Upper lobe of left lung (tissue), 6 donors: ENCODE measurements at places on chromosomes 7 and 10. TPM values are rescaled to one million over a fixed set of nuclear protein-coding genes. Genes with fewer than 3 reads are reported as not detected.

The DPYSL4 gene
- total RNA-seq = 0.79 TPM

The HOXA10 gene
- total RNA-seq = 0.24 TPM

The GRID2IP gene
- total RNA-seq = 0.30 TPM

The OR6B1 gene
- not detected for total RNA-seq

The TCTN3 gene
- 26.0 TPM for total RNA-seq

The LEP gene
- not detected for total RNA-seq

The ACSM6 gene
- total RNA-seq = not detected

The NEUROG3 gene
- not detected for total RNA-seq

The SLC26A5 gene
- 0.88 TPM for total RNA-seq

The ASIC3 gene
- 2.1 TPM for total RNA-seq

The SLC39A12 gene
- total RNA-seq = 1.9 TPM

The COX15 gene
- total RNA-seq = 16.0 TPM

The HOXA6 gene
- 4.0 TPM for total RNA-seq

The TMEM26 gene
- 0.69 TPM for total RNA-seq

The SLC16A12 gene
- total RNA-seq = 4.2 TPM

The TBRG4 gene
- total RNA-seq = 92.2 TPM

The APBB1IP gene
- 45.1 TPM for total RNA-seq

- no peak overlapping the region for H3K27ac ChIP-seq
- no peaks in the 10 kb centered on the region for H3K27me3 ChIP-seq
- no peak for DNase-seq
- H3K36me3 ChIP-seq = no peaks in the 10 kb centered on the region
- no peak overlapping the region for H3K4me3 ChIP-seq
Observed at GRCh38 chr7:17436126-17436525, 137.7 kb downstream of the AHR start.

DNA sequence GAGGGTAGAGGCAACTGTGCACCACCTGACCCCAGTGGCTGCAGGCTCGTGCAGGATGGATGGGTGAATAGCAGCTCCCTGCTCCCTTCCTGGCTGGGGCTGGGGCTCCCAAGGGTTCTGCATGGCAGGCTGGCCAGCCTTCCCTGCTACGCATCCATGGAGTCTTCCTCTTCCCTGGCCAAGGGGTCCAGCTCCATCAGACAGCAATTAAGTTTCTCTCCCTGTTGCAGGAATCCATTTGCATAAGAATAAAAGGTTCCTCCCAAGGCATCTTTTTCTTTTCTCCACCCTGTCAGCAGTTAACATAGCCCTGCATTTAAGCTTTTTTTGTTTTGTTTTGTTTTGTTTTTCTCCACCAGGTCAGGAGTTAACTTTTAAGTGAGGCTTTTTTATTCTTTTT lies 10.0 kb upstream of the CPA2 start:
- DNase-seq = no peak
- H3K36me3 ChIP-seq = no peaks in the 10 kb centered on the region
- H3K27ac ChIP-seq = no peak overlapping the region
- H3K4me3 ChIP-seq = no peak overlapping the region
- no peaks in the 10 kb centered on the region for H3K4me1 ChIP-seq

- H3K4me1 ChIP-seq = no peaks in the 10 kb centered on the region
- DNase-seq = no peak
- H3K4me3 ChIP-seq = no peak overlapping the region
- H3K27ac ChIP-seq = no peak overlapping the region
- no peaks in the 10 kb centered on the region for H3K27me3 ChIP-seq
Observed at GRCh38 chr10:130757821-130758489, 553.6 kb downstream of the TCERG1L start.

- peaks cover 22% of the 10 kb centered on the region for H3K4me1 ChIP-seq
- no peak for DNase-seq
- no peak overlapping the region for H3K27ac ChIP-seq
- no peaks in the 10 kb centered on the region for H3K27me3 ChIP-seq
Observed at GRCh38 chr10:132461103-132461682, 64.2 kb downstream of the PWWP2B start.

- H3K27me3 ChIP-seq = no peaks in the 10 kb centered on the region
- no peak overlapping the region for H3K27ac ChIP-seq
- H3K36me3 ChIP-seq = no peaks in the 10 kb centered on the region
- H3K4me3 ChIP-seq = no peak overlapping the region
Observed at GRCh38 chr10:130026670-130027456, 62.8 kb upstream of the EBF3 start.

DNA sequence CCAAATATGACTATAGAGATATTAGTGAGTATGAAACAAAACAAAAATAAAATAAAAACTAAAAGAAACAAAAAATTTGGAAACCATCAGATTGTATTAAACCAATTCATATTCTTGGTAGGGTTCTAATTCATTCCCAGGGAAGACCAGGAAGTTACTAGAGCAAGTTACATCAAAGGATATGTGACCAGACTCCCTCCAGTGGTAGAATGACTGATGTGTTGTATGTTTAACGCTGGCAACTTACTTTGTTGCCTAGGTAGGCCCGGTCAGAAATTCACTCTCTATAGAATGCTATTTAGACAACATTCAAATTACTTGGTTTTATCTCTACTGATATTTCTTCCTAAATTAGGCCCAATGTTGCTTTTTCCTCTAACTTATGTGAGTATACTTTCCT lies 5.2 kb downstream of the PHYHIPL start:
- peaks cover 5% of the 10 kb centered on the region for H3K27me3 ChIP-seq
- H3K4me3 ChIP-seq = no peak overlapping the region
- H3K4me1 ChIP-seq = peaks cover 4% of the 10 kb centered on the region
- no peaks in the 10 kb centered on the region for H3K36me3 ChIP-seq

GRCh38 chr10:132847856-132848255 lies 61.9 kb upstream of the NKX6-2 start:
- H3K27ac ChIP-seq = no peak overlapping the region
- no peaks in the 10 kb centered on the region for H3K27me3 ChIP-seq
- H3K4me1 ChIP-seq = no peaks in the 10 kb centered on the region
- no peaks in the 10 kb centered on the region for H3K36me3 ChIP-seq
- peak; percentile 12 for DNase-seq

- H3K27me3 ChIP-seq = no peaks in the 10 kb centered on the region
- H3K4me3 ChIP-seq = no peak overlapping the region
- no peaks in the 10 kb centered on the region for H3K36me3 ChIP-seq
- DNase-seq = no peak
- H3K4me1 ChIP-seq = no peaks in the 10 kb centered on the region
Observed at GRCh38 chr7:18194616-18195015, 167.0 kb upstream of the PRPS1L1 start.

DNA sequence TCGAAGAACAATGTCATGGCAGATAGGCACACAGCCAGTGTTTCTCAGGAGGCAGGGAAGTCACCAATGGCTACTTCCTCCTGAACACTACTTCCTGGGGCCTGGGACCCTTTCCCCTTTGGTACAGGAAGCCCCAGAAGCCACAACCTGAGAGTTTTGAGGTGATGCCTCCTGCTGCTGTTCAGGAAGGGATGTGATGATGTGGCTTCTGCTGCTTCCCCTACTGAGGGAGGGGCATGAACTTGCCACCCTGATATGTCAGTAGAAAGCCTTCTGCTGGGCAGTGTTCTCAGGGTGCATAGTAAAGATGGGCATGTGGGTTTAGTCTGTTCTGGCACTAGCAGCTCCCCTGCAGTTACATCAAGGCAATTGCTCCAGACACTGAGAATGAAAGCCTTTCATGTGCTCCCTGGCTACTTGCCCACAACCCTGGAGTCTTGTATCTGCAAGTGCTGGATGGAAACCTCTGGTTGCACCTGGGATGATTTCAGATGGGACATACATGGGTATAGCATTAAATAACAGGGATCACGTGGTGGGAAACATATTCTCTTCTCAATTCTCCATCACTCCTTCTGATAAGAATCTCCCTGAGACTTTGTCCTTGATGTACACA lies 69.3 kb downstream of the ADRA2A start:
- H3K27me3 ChIP-seq = no peaks in the 10 kb centered on the region
- H3K4me3 ChIP-seq = no peak overlapping the region
- no peak for DNase-seq
- no peaks in the 10 kb centered on the region for H3K36me3 ChIP-seq

DNA sequence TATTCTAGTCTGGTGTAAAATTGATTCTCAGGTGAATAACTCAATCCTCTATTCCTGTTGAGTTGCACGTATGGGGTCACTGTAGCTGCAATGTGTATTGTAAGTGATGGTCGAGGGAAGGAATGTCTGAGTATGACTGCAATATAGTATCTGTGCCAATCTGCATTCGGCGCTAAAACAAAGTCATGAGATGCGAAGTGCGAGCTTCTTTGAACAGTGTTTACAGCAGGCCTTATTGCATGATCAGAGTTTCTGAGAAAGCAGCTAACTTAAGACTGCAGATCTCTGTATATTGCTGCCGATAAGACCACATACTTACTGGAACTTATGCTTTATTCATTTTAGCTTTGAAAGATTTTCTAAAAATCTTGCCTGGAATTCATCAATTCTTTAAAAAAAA lies 341.7 kb upstream of the BMPER start:
- H3K4me3 ChIP-seq = no peak overlapping the region
- no peaks in the 10 kb centered on the region for H3K4me1 ChIP-seq
- no peaks in the 10 kb centered on the region for H3K36me3 ChIP-seq
- no peak for DNase-seq
- no peak overlapping the region for H3K27ac ChIP-seq

DNA sequence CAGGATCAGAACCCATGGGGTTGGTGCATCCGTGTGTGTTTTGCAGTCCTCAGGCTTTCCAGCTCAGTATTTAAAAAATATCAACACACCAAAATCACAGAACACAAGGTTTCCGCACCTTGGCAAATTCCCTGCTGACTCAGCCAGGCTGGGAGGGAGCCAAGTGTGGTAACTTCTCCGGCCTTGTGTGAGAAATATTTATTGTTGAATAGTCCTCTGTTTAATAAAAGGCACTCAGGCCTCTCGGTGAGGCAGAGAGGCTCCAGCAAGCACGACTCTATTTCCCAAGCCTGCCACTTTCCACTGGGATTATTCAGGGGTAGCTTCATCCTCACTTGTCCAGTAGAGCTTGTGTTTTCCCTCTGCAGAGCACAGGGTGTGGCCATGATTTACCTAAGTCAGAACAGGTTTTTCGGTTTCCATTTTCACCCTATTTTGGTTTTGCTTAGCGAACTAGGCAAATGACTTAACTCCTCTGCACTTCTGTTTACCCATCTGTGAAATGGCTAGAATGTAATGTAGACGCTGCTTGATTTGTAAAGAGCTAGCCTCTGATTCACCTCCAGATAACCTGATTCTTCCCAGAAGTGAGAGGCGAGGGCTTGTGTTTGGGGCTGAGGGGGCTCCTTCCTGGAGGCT lies 13.0 kb upstream of the CHST15 start:
- no peaks in the 10 kb centered on the region for H3K36me3 ChIP-seq
- no peaks in the 10 kb centered on the region for H3K27me3 ChIP-seq
- H3K27ac ChIP-seq = no peak overlapping the region
- no peak overlapping the region for H3K4me3 ChIP-seq

DNA sequence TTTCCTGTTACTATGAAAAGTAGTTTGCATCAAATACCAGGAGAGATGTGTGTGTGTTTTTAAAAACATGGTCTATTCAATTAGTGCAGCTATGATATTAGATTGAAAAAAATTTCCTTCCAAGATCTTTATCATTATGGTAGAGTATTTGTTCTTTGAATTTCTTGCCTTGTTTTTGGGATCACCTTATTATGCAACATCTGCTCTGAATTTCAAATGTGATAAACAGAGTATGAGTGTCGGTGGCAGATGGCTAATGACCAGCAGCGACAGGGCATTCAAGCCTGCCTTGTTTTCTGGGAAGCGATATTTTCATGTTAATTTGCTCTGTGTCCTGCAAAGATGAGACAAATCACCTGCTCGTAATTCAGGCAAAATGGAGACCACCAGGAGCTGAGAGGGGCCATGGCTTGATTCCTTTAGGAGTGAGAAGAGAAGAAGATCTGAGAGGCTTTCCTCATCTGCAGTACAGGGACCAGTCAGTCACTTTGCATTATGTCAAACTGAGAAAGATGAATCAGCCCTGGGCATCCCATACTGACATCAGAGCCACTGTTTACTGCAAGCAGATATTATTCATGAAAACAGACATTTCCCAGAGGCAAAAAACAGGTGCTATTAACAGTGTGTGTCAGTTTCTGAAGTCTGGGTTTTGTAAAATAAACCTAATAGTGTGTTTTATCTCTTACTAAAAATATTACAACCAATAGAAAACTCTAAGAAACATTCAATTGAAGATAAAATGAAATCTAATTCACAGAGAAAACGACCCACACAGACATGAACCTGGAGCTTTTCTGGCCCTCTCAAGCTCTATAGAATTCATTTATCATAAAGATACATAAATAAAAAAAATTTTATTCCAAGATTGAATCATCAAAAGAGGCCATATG lies 67.6 kb downstream of the CDK6 start:
- no peak overlapping the region for H3K4me3 ChIP-seq
- no peaks in the 10 kb centered on the region for H3K36me3 ChIP-seq
- no peak for DNase-seq
- peaks cover 24% of the 10 kb centered on the region for H3K4me1 ChIP-seq

- no peak overlapping the region for H3K4me3 ChIP-seq
- no peak overlapping the region for H3K27ac ChIP-seq
- H3K36me3 ChIP-seq = no peaks in the 10 kb centered on the region
- H3K4me1 ChIP-seq = no peaks in the 10 kb centered on the region
- no peaks in the 10 kb centered on the region for H3K27me3 ChIP-seq
- no peak for DNase-seq
Observed at GRCh38 chr10:44757551-44758205, 153.5 kb upstream of the TMEM72 start.

DNA sequence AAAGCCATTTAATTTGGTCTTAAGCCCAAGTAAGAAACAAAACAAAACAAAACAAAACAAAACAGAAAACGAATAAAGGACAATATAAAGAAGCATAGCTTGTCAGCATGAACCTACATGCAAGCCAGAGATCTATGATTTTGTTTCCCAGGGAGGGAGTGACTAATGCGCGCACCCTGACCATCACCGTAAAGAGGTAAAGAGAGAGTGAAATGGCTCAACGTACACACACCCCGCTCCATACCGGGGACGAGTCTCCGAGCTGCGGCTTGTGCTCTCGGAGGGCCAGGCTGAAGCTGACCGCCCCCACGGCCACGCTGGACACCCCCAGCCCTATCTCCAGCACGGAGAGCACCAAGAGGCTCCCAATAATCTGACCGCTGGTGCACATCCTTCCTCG lies 1.1 kb downstream of the TMEM196 start:
- DNase-seq = peak; percentile 27
- H3K4me1 ChIP-seq = peaks cover 13% of the 10 kb centered on the region
- no peaks in the 10 kb centered on the region for H3K36me3 ChIP-seq
- H3K27me3 ChIP-seq = no peaks in the 10 kb centered on the region

- H3K4me1 ChIP-seq = peaks cover 24% of the 10 kb centered on the region
- DNase-seq = no peak
- no peaks in the 10 kb centered on the region for H3K36me3 ChIP-seq
- H3K27ac ChIP-seq = peak overlapping the region; percentile 81
Observed at GRCh38 chr7:50791938-50792341, 9.2 kb upstream of the GRB10 start.

DNA sequence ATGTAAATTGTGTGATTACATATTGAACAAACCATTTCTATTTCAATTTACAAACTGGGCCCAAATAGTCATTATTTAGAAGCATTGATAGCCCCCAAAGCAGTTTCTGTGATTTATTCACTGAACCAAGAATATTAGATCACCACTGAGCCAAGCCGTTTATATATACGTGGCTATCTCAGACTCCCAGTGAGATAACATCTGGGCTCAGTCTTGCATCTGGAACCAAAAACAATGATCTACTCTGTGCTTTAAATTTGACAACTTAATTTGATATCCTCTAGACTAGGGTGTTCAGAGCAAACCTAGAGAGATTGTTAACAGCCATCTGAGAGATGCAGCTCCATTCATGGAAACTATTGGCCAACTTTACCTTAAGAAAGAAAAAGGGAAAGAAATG lies 41.4 kb upstream of the BTBD16 start:
- peaks cover 87% of the 10 kb centered on the region for H3K36me3 ChIP-seq
- DNase-seq = no peak
- H3K4me1 ChIP-seq = no peaks in the 10 kb centered on the region
- H3K27me3 ChIP-seq = no peaks in the 10 kb centered on the region
- no peak overlapping the region for H3K4me3 ChIP-seq
- no peak overlapping the region for H3K27ac ChIP-seq
